ENCODE measurements at places on chromosomes 4 and X. TPM values are rescaled to one million over a fixed set of nuclear protein-coding genes. Genes with fewer than 3 reads are reported as not detected.

RASL11B gene
- 5.4 TPM for total RNA-seq

CLDN34 gene
- total RNA-seq = not detected

NR0B1 gene
- not detected for total RNA-seq

XAGE1B gene
- not detected for total RNA-seq

CFI gene
- 10.6 TPM for total RNA-seq

MRFAP1L1 gene
- 39.7 TPM for total RNA-seq

KIF4A gene
- total RNA-seq = 0.19 TPM

DNA sequence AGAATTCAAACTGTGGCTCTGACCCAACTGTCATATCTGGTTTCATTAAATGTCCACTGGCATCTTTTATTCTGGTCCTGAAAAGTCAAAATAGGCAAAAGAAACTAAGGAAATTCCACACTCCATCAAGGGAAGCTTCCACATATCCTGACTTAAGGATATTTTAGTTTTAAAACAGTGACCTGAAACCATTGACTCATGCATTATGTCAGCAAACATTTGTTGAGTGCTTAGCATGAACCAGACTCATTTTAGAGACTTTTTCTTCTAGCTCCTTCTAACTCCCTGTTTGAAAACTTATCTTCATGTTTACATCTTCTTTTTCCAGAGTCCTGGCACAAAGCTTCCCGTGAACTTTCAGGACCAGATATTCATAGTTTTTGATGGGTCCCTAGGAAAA is 6.9 kb upstream of the CXCL1 start:
- no peak for DNase-seq

- DNase-seq = no peak
Observed at GRCh38 chr4:15131551-15131950, 129.3 kb downstream of the CPEB2 start.

GRCh38 chrX:69228732-69229131 is 63.5 kb upstream of the PJA1 start:
- DNase-seq = no peak

DNA sequence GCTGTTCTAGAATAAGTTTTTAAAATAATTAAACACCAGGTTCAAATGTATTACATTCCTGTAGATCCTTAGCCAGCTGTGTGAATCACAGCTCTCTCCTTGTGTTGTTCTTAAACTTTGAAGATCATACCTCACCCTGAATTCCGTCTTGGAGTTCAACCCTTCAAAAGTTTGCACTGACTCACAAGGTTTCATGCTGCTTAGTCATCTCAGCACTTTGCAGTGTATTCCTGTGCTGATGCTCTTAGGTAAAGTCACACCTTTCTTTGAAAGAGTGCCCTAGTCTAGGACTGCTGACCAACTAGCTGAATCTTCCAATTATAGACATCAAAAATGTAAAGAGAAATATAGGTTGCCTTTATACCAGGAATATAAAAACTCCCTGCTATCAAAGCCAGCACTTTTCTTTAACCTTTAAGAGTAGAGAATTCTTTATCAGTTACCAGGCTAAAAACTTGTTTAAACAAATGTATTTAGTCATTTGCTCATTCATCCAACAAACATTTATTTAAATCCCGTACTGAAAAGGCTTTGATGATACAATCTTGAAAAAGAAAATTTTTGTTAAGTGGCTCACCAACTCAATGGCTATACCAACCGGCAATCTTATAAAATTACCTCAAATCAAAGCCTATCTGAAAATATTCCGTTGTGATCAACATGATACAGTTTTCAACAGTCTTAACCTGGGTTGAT is 169.7 kb downstream of the RAP1GDS1 start:
- DNase-seq = no peak

DNA sequence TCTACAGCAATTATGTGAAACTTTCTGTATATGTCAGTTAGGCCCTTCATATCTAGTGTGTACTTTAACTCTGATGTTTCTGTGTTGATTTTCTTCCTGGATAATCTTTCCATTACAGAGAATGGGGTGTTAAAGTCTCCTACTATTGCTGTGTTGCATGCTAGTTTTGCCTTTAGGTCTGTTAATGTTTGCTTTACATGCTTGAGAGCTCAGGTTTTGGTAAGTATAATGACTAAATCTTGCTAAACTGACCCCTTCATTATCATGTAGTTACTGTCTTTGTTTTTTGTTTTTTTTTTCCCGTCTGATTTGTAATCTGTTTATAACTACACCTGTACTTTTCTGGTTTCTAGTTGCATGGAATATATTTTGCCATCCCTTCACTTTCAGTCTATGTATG is 63.6 kb upstream of the UGT2B15 start:
- no peak for DNase-seq

- no peak for DNase-seq
Observed at GRCh38 chr4:7131498-7132031, 60.8 kb upstream of the SORCS2 start.

GRCh38 chr4:9947168-9948062 is 73.9 kb downstream of the SLC2A9 start:
- DNase-seq = no peak

GRCh38 chr4:8255698-8256441 is 13.7 kb upstream of the HTRA3 start:
- DNase-seq = peak; percentile 71

DNA sequence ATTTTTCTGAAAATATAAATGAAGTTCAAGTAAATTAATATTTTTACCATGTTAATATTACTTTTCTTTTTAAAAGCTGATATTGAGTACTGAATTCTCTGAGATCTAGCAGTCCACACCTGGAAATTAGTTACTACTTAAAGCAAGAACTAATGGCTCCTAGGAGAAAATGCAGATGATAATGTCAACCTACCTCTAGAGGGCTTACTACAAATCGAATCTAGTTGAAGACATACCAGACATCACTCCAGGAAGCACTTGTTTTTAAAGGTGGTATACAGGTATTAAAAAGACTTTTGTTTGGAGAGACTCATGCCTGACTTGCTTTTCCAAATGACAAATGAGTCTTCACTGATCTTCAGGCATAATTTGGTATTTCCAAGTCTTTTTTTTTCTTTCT is 516.4 kb upstream of the BOD1L1 start:
- no peak for DNase-seq

DNA sequence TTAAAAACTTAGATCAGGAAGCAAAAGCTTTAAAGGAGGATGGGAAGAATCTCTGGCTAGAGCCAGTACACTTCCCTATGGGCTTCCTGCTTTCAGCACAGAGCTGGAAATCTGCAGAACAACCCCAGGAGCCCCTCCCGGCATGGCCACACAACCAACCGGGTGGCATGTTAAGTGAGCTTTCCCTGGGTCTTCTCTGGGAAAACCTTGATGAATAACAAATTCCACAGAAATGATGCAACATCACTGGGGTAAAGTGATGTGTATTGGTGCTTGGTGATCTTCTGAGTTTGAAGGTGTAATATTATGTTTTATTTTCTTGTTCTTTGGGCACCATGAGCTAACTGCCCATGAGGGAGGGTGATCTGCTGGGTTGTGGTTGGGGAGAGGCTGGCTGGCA is 22.1 kb downstream of the NHS start:
- no peak for DNase-seq

GRCh38 chr4:181693517-181693916 is 549.7 kb upstream of the TENM3 start:
- DNase-seq = no peak

- DNase-seq = no peak
Observed at GRCh38 chr4:11614426-11614825, 185.7 kb upstream of the HS3ST1 start.
